ENCODE measurements at places on chromosomes 11 and 22.

- DNase-seq = no peak
Measured at GRCh38 chr11:134950692-134951304, 538.8 kb upstream of the B3GAT1 start.

GRCh38 chr11:122491509-122491908 lies 164.0 kb upstream of the UBASH3B start:
- peak; percentile 5 for DNase-seq

GRCh38 chr11:30254307-30255298 lies 23.8 kb downstream of the FSHB start:
- DNase-seq = no peak

GRCh38 chr11:58776891-58777710 lies 45.4 kb upstream of the GLYAT start:
- DNase-seq = no peak

DNA sequence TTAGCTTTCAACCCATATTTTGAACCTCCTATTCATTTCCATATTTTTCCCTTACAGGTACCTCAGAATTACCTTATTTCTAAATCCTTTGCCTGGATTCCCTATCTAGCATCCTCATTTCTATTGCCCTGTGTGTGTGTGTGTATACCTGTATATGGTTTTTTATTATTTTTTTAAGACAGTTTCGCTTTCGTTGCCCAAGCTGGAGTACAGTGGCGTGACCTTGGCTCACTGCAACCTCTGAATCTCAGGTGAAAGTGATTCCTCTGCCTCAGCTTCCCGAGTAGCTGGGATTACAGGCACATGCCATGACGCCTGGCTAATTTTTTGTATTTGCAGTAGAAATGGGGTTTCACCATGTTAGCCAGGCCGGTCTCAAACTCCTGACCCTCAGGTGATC lies 12.6 kb downstream of the HIPK3 start:
- no peak for DNase-seq

DNA sequence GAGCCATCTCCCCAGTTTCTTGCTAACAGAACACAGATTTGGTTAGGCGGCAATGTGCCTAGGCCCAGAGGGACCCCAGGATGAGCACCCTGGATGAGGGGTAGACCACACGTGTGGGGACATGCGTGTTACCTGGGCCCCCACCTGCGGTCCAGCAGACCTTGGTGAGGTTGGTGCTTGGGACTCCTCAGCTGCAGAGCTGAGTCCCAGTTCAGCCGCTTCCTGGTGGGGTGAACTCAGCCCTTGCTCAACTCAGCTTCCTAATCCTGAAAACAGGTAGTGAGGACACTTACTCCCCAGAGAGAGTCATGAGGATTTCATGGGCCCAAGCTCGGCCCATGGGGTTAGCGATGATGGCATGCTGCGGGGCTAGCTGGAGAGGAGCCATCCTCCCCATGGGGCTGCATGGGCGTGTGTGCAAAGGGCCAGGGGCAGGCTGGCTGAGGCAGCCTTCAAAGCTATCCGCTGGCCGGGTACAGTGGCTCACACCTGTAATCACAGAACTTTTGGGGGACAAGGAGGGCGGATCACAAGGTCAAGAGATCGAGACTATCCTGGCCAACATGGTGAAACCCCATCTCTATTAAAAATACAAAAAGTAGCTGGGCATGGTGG lies 46.9 kb upstream of the SHISAL1 start:
- DNase-seq = no peak

GRCh38 chr11:68939583-68940555 lies 36.2 kb downstream of the IGHMBP2 start:
- no peak for DNase-seq

DNA sequence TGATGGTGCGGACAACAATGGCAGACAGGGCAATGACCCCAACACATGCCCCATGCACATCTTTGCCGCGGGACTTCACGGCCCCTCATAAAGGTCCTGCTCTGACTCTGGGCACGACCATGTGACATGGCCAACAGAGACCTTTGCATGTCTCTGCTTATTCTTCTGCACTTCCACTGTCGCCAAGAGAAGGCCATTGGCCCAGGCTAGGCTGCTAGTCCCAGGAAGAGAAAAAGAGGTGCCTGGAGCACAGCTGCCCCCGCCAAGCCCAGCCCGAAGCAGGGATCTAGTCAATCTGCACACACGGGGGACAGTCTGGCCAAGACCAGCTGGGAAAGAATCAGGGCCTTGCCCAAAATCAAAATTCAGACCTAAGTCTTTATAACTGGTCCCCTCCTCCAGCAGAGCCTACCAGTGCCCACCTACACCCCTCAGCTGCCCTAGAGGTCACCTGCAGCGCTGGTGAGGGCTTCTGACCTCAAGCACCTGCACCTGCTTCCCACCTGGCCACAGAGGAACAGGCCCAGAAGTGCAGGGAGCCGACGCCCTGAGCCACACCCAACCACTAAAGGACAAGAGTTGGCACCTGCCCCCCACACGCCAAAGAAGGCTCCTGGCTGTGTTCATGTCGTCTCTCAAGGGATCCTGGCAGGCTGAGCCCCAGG lies 8.1 kb downstream of the SULT4A1 start:
- no peak for DNase-seq

DNA sequence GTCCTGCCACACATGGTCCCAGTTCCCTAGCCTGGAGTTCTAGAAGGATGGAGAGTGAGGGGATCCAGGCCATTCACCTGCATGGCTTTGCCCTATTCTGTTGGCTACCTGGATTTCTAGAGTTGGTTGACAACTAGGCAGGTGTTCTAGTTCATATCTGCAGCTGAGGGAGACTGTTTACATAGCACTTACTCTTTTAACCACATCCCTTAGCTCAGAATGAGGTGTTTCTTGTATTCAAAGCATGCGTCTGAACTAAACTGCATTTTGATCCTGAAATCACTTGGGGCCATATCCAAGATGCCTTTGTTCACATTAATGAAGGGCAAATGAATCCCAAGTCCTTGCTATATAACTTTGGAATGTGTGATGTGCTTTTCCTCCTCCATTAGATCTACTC lies 60.9 kb downstream of the SYT13 start:
- no peak for DNase-seq

DNA sequence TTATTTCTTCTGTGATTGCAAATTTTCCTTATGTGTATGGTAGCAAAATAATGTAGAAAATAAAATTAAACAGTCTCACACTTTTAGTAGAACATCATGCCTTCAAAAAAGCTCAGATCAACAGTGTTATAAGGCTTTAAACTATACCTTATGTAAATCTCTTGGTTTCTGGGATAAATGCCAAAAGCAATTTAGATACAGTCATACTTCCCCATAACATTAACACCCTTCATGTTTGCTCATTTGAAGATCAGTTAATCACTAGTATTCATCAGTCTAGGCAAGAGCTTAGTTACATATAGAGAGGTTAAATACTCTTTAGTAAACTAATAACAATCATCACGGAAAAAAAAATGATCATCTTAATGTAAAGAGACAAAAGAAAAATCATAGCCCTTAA lies 421.8 kb upstream of the ANO3 start:
- DNase-seq = no peak

DNA sequence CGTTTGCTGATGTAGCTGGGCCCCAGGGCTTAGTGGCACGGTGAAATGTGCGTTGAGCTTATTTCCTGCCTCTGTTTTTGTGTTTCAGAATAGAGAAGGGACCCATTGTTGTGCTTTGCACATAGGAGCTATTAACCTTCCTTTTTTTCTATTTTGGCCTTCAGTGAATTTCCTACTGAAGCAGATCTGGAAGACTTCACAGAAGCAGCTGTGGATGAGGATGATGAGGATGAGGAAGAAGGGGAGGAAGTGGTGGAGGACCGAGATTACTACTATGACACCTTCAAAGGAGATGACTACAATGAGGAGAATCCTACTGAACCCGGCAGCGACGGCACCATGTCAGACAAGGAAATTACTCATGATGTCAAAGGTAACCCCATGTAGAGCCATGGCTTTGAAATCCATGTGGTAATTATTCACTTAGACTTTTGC lies 37.4 kb upstream of the ST14 start:
- no peak for DNase-seq

DNA sequence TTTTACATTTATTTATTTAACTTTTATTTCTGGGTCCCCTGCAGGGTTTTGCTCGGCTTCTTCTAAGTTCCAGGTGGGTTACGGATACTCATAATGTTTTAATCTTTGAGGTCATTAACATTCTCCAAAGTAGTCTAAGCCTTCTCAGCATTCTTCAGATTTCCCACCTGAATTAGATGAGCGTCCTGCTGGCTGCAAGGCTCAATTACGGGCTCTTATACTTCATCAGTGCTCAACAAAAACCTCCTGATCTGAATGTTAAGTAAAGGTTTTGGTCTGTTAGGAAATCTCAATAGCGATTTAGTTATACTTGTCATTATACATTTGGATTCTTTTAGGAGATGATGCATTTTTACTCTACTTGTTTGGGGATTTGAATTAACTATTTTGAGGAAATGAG lies 27.3 kb upstream of the NFRKB start:
- no peak for DNase-seq

- DNase-seq = no peak
Measured at GRCh38 chr11:129210831-129211181, 18.7 kb upstream of the ARHGAP32 start.

- DNase-seq = no peak
Measured at GRCh38 chr11:46611526-46612304, 5.3 kb downstream of the HARBI1 start.

GRCh38 chr11:93783765-93784144 lies 327 bp upstream of the MED17 start:
- peak; percentile 4 for DNase-seq

DNA sequence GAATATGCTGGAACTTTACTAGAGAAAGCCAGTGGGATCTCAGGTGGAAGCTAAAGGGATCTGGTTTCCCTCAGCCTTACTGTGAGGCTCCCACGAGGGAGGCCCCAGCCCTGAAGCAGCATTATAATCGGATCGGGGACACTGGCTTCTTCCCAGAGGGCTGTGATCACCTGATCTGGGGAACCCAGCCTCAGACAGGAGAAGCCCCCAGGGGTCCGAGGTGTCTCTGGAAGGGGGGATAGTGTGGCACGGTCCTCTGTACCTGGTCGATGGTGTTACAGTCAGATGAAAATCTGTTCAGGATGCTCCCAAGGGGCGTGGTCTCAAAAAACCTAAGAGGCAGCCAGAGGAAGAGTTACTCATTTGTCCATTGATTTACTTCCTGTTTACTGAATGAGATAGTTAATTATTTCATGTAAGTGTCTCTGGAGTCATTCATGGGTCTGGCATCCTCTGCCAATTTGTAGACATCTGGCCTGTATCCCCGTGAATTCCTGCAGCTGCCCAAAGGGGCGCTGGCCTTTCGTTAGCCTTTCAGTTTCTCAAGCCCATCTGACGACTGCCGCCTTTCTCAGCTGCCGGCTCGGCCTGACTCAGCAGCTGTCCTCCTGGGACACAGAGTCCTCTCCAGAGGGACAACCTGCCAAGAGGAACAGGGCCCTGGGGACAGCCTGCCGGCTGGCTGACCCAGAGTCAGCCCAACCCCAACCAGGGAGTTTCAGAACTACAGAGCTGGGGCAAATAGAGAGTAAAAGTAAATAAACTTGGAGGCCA lies 17.0 kb upstream of the KCNJ11 start:
- peak; percentile 20 for DNase-seq

DNA sequence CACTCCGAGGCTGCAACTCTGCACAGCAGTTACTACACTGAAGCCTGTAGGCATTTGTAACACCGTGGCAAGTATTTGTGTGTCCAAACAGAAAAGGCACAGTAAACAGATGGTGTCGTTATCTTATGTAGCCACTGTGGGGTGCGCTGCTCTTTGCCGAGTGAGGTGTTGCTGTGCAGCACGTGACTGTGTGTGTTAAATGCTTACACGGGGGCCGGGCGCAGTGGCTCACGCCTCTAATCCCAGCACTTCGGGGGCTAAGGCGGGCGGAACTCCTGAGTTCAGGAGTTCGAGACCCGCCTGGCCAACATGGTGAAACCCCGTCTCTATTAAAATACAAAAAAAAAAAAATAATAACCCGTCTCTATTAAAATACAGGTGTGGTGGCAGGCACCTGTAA lies 11.5 kb downstream of the ZBED4 start:
- no peak for DNase-seq

- DNase-seq = no peak
Measured at GRCh38 chr11:1534682-1535081, 37.4 kb downstream of the DUSP8 start.

DNA sequence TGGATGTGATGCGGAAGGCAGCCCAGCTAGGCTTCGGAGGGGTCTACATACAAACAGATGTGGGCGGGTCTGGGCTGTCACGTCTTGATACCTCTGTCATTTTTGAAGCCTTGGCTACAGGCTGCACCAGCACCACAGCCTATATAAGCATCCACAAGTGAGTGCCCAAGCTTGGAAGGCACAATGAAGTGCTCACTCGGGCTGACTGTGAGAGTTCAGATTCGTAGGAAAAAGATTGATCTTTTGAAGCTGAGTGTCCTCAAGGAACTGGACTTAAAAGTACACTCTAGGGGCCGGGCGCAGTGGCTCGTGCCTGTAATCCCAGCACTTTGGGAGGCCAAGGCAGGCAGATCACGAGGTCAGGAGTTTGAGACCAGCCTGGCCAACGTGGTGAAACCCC lies 3.7 kb downstream of the ACAD8 start:
- no peak for DNase-seq

- no peak for DNase-seq
Measured at GRCh38 chr11:64229090-64229743, 1.1 kb upstream of the DNAJC4 start.

DNA sequence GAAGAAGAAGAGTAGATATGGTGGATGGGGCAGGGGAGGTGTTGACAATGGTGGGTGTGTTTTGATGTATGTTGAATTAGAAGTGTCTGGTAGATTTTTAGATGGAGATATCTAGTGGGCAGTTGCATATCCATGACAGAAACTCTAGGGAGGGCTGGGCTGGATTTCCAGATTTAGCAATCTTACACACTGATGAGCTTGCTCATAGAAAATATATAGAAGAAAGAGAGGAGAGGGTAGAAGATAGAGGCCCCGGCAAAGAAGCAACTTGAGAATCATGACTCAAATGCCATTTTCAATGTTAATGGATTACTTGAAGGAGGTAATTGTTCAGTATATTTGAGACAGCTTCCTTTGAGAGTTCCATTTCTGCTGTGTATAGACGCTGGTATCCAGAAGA lies 8.2 kb downstream of the REXO2 start:
- DNase-seq = no peak

DNA sequence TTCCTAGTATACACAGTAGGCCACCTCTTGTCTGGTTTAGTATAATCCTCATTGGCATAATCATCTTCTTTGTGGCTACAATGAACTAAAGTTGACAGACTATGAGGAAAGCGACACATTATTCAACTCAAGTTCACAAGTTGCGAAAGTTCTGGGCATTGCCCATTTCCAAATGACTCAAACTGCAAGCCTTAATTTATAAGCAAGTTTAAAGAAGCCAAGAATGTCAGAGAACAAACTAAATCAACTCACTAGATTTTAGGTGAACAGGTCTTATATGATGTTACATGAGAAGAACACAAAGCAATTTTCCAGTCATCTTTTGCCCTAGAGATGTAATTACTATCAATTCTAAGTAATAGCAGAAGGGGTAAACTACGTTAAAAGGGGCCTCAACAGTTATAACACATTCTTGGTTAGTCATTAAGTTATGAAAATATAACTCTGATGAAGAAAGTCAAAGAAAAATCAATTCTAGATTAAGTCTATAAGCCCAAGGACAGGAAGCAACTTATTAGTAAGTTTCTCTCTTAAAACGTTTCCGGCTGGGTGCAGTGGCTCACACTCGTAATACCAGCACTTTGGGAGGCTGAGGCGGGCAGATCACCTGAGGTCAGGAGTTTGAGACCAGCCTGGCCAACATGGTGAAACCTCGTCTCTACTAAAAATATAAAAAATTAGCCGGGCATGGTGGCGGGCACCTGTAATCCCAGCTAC lies 21.5 kb downstream of the PICALM start:
- peak; percentile 38 for DNase-seq

- no peak for DNase-seq
Measured at GRCh38 chr11:44203270-44204043, 106.5 kb downstream of the ALX4 start.

Data from HFFc6 (cell line).